Fibroblast of skin of back (primary cell): ENCODE measurements at places on chromosomes 4 and X.

GRCh38 chr4:121198251-121198650 is 34.1 kb upstream of the TNIP3 start:
- DNase-seq = no peak

DNA sequence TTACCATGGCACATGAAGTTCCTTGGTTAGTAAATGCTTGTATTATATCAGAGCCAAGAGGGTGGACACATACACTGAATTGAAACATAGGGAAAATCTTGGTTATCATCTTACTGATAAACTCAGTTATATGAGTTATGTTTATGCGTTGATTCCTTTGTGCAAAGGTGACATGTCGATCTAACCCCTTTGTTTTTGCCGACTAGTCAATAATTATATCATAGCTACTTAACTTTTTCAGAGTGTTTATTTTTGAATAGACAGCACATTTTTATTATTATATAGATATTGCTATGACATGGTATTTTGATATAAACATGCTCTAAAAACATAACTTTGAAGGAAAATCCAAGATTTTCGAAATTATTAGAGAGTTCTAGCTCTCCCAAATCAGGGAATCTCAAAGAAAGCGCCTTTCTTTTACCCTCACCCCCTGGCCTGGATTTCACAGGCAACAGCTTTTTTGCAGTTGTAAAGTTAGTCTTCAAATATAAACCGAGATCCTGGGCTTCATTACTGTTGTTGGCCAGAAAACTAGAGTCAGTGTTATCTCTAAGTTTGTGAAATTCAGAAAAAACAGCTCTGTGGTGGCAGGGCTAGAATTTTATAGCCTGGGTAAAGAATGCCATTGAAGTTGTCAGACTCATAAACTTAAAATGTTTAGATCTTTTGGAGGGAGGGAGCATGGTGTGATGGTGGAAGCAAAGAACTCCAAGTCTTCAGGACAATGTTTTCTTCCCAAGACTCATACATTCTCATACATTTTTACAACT is 45.8 kb upstream of the PITX2 start:
- no peak for DNase-seq

DNA sequence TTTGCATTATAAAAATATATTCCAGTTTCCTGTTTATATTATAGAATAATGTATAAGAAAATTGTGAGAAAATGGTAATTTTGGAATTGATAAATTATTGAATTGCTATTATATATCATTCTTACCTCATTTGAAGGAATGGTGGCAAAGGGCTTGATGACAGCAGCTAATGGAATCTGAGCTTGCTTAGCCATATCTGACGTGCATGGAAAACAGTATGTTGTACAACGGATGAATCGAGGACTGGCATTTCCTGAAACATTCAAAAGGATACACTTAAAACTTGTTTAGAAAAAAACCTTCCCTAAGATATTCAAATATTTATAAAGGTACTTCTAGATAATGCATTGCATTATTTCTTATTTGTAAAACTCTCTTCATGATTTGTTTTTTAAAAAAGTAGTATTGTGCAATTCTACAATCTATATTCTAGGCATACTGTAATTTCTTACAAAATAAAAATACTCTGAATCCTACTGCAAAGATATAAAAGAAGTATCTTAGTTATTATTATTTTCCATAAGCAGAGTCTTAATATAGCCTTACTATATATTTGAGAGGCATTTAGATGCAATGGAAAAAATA is 38.3 kb downstream of the SEC24D start:
- DNase-seq = peak; percentile 52

DNA sequence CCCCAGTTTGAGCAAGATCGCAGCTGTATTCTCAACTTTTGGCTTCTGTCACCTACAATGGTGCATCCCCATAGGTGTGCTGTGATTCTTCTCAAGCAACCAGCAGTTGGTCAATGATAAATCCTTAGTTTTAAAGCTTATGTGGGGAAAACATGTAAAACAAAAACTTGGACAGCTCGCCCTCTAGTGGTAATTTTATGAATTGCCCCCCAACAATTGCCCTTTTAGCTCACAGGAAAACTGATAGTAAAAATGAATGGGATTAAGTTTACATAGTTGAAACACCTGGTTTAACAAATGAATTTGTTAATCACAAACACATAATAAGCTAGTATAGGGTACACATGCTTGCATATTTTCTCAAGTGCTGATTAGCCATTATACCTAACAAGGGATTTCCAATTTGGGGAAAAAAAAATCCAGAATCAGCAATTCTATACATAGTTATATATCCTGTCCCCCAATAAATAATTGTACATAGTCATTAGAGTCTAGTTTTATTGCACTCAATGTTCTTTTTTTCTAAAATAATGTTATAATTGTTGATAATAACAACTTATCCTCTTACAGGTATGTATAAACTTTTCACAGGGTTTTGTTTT is 30.1 kb downstream of the TEX13A start:
- DNase-seq = peak; percentile 21

DNA sequence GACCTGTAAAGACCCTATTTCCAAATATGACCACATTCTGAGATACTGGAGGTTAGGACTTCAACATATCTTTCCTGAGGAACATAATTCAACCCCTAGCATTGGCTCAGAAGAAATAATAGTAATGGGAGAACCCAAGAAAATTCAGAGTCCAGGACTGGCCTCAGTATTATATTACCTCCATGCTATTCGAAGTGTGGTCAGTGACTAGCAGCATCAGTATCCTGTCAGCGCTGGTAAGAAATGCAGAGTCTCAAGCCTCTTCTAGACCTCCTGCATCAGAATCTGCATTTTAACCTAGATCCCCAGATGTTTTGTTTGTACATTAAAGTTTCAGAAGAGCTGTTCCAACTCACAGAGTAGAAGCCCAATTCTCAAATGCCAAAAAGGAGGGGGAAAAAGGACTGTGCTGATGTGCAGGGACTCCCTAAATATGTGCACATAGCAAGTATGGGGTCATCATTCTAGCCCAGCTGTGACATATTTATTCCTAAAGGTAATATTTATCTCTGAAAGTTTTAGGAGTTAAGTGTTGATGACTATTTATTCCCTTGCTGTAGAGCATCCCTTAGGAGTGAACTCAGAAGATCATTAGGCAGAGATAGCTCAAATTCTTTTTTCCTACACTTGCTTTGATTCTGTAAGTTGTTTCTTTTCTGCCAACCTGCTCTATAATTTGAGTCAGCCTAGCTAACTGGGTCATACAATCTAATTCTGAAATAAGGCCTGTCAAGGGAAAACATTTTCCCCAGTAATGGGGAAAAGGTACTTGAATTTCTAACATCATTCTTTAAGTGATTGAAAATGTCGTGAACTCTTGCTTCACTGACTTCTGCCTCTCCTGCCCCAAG is 361.9 kb downstream of the ARHGAP24 start:
- peak; percentile 44 for DNase-seq

- peak; percentile 95 for DNase-seq
Observed at GRCh38 chr4:87819281-87819919, 13.4 kb upstream of the MEPE start.

DNA sequence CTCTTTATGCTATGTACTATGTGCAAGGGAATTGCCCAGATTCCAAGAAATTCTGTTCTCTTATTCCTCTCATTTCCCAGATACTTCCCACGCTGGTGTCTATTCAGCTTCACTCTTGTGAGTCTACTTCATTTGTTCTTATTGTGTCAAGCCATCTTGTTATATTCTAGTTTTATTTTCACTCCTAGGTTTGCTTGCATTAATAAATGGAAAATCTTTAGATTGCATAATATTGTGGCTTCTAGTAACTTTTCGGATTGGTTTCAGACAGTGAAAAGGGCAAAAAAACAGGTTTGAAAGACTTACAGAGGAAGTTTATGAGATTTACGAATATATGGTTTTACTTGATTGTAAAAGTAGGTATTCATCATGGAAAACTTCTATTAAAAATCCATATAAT is 128.4 kb downstream of the BTC start:
- DNase-seq = no peak

DNA sequence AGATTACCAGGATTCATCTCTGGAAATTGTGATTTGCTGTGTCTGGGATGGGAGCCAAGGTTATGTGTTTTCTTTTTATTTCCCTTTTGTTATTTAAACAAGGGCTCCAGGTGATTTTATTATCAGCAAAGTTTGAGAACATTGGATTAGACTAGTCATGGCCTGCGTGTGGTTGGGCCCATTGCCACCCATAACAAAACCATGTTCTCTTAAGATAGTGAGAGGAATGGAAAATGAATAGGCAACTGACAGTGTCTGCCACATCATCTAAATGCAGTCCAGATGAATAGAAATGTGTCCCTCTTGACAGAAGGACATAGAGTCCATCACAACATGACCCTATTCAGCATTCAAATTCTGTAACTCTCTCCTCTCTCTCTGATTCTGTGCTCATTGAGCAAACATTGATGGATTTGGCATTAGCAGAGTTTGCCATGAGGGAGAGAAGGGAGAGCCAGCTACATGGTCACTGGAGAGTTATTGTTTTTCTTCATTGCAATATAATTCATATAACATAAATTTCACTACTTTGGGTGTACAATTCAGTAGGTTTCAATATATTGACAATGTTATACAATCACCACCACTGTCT is 11.7 kb downstream of the XK start:
- no peak for DNase-seq

DNA sequence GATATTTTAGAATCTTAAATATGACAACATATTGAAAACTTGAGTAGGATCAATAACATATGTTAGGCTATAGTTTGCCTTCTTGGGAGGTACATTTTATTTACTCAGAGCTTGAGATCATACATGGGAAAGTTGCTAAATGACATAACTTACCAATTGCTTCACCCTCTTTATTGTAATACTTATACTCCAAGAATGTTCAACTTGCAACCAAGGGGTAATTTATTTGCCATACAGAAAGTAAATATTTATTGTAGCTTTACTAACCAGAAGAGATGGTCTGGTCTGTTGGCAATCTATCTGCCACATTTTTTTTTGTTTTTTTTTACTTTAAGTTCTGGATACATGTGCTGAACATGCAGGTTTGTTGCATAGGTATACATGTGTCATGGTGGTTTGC is 426.6 kb downstream of the ARHGAP24 start:
- peak; percentile 26 for DNase-seq

GRCh38 chr4:147198411-147199051 is 252.9 kb upstream of the TTC29 start:
- DNase-seq = peak; percentile 77

- peak; percentile 29 for DNase-seq
Observed at GRCh38 chr4:158193171-158193749, 17.0 kb upstream of the TMEM144 start.

- peak; percentile 32 for DNase-seq
Observed at GRCh38 chrX:129738466-129739308, at the start of gene XPNPEP2. Gene XPNPEP2, plus strand, starts transcription at chrX:129738979. Its CDS starts 235 bp downstream, at chrX:129739214.

DNA sequence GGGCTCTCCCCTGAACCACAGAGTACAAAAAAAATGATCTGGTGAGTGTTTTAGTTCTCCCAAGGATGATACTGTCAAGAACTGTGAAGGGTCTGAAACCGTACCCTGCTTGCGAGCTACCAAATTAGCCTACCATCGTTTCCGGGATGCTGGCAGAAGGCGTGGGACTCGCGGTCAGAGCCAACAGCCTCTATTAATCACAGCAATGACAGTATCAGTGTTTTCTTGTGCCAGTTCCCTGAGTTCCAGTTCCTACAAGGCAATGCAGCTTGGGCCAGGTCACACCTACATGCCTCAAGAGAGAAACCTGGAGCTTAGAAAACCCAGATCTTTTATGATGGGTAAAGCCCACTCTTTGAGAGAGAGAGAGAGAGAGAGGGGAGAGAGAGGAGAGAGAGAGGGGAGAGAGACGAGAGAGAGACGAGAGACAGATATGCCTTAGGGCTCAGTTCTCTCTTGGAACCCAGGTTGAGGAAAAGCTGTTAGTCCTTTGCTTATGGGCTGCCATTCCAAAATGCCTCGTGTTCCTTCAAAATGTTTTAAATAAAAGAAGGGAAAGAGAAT is 327.8 kb downstream of the ARHGAP10 start:
- DNase-seq = no peak

- DNase-seq = no peak
Observed at GRCh38 chr4:17875402-17876070, 64.8 kb downstream of the NCAPG start.

GRCh38 chr4:173160871-173161270 is 7.7 kb upstream of the GALNT7 start:
- no peak for DNase-seq

DNA sequence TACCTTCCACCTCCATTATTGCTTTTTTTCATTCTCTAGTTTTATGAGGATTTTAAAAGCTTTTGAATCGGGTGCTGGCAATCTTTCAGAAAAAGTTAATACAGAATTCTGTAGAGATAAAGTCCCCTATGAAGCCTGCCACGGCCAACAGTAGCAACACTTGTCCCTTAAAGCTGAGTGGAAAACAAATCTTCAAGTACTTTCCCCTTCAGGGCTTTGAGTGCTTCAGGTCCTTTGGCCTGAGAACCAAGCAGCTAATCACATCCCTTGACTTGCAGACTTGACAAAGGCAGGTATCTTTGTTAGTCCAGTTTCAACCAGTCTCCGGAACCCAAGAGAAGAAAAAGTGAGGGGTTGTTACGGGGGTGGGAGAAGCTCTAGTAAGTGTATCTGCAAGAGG is 144.4 kb downstream of the ATG4A start:
- DNase-seq = no peak

- no peak for DNase-seq
Observed at GRCh38 chr4:96099031-96099430, 259.1 kb downstream of the PDHA2 start.

GRCh38 chrX:23334521-23334847 is 165 bp upstream of the PTCHD1 start:
- DNase-seq = no peak

DNA sequence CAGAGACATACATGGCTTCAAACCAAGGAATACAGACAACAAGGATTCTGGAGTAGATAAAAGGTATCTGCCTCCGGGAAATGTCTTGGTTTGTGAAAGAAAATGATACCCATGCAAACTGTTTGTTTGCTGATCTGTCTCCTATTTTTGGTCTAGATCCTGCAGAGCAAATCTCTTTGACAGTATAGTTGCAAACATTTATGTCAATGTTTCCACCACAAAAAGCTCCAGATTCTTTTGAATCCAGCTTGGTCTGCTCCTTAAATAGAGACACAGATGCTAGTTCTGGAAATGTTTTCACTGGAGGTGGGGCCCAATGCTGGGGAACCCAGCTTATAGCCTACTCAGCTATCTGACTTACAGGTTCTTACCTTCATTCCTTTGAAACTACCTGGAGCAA is 119.7 kb downstream of the ATG4A start:
- DNase-seq = no peak

GRCh38 chr4:152598454-152598853 is 62.6 kb upstream of the FBXW7 start:
- no peak for DNase-seq

- DNase-seq = no peak
Observed at GRCh38 chr4:130214268-130214667, 1118.3 kb downstream of the C4orf33 start.

DNA sequence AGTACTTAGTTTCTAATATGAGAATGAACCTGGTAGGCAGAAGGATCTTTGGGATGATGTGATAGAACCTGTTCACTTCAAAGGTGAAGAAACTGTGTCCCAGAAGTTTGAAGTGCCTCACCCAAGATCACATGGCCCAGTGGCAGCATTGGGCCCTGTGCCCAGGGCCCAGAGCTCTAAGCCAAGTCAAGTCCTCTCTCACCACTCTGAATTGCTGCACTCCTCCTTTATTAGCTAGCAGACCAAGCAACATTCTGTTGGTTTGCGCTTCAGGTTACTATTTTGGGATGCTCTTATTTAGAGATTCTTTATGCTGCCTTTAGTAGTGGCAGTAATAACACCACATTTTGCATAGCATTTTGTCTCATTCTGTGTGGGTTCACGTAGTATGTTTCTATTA is 82.7 kb downstream of the PARM1 start:
- no peak for DNase-seq

- DNase-seq = peak; percentile 42
Observed at GRCh38 chr4:22434895-22435294, 81.0 kb downstream of the ADGRA3 start.
